T-helper 17 cell (primary cell): ENCODE measurements at places on chromosomes 3 and 15.
A peak's percentile ranks its signal among the peaks of the same experiment; 100 is the strongest.

- no peak for DNase-seq
Observed at GRCh38 chr3:14471016-14471415, 68.6 kb downstream of the SLC6A6 start.

GRCh38 chr3:8345398-8345797 is 156.2 kb upstream of the LMCD1 start:
- no peak for DNase-seq

GRCh38 chr3:82363131-82363530 is 601.7 kb upstream of the GBE1 start:
- DNase-seq = no peak

DNA sequence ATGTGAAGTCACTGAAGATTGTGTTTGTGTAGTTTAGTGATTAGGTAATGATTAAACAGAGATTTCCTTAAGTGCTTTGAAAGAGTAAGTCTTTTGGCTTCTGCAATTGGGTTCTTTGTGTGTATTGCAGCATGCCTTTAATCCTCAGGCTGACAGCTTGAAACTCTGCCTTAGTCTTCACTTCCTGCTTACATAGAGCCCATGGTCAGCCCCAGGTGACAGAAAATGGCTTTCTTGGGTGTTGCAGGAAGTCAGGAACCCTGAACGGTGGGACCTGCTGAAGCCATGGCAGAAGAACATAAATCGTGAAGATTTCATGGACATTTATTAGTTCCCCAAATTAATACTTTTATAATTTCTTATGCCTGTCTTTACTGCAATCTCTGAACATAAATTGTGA is 61.3 kb downstream of the KBTBD8 start:
- DNase-seq = no peak

- no peak for DNase-seq
Observed at GRCh38 chr15:93158097-93158900, 69.3 kb upstream of the RGMA start.

DNA sequence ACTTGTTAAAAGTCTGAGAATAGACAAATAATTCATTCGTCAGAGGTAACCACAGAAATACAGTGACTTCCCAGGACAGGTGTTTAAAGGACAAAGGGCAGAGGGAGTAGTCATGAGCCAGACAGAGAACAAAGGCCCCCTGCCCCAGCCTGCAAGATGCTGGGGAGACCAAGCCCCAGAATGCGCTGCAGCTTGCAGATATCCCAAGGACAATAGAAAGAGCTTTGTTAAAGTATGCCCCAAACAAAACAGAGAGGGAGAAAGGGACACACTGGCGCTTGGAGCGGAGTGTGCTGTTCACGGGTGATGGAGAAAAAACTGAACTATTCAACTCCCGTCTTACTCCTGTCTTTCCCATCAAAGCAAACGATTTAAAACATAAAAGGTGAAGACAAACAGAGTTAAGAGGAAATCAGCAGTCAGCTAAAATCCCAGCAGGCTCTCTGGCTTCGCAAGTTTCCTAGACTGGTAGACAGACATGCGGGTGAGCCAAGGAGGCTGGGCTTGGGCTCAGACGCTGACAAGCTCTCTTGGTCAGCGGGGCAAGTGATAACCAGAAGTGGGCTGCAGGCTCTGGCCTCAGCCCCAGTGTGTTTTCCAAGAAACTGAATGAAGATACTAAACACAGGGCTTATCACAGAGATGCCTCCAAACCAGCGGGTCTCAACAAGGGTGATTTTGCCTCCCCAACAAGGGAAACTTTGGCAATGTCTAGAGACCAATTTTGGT is 130.1 kb downstream of the UACA start:
- no peak for DNase-seq

DNA sequence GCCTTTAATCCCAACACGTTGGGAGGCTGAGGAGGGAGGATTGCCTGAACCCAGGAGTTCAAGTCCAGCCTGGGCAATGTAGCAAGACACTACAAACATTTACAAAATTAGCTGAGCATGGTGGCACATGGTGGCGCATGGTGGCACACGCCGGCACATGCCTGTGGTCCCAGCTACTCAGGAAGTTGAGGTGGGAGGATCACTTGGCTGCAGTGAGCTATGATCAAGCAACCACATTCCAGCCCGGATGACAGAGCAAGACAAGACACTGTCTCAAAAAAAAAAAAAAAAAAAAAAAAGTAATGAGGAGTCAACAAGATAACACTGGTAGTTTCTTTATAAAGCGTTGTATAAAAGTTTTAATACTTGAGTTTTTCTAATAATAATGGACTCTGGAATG is 10.1 kb downstream of the FEZF2 start:
- DNase-seq = no peak

GRCh38 chr15:67179411-67179995 is 75.0 kb downstream of the AAGAB start:
- DNase-seq = no peak

- DNase-seq = no peak
Observed at GRCh38 chr15:67775250-67775649, 50.1 kb upstream of the SKOR1 start.

GRCh38 chr3:16467393-16467792 is 46.1 kb downstream of the RFTN1 start:
- peak; percentile 22 for DNase-seq
